ENCODE measurements at places on chromosomes 4 and X.

DNA sequence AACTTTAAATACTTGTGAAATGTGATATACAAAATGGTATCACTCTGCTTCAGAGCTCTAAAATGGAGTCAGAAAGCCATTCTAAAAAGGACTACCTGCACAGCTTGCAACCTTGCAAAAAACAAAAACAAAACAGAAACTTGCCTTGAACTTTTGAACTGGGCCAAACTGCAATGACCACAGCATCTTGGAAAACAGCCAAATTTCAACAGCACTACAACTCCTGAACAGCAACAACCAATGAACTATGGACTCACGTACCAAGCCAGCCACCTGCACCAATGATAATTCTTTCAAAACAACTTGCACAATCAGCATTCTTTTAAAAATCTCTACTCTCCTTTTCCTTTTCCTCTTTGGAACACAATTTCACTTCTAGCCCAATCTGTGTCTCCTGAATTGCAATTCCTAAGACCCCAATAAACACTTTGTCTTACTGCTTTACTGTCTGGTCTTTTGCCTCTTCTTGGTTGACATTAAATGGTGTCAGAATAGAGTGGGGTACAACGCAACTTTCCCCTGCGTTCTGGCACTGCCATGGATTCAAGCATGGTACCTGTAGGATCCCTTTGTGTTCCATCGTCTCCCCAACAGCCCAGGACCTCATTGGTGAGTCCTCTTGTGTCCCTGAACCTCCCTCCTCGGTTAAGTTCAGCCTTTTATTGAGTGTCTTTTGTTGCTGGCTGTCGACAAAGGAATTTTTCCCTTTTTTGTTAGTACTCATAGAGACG, 35.7 kb upstream of the FMR1 start:
- no peak for DNase-seq

GRCh38 chrX:40146262-40147125, 48.7 kb upstream of the BCOR start:
- DNase-seq: no peak

DNA sequence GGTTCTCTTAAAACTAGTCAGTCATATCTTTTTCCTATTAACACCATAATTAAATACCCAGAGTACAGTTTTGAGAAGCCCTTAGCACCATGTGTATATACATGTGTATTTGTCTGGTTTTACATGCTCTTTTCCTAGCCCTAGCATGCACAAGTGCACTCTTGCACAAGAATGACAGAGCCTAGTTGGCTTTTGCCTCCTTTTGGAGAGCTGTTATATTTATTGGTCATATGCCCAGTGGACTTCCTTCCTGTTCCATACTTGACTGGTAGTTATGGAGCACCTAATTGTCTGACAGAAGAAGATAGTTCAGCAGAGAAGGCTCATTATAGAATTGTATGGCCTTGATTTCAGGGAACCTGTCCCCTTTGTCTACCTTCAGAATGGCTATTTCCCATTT, 155.6 kb downstream of the ARX start:
- no peak for DNase-seq

DNA sequence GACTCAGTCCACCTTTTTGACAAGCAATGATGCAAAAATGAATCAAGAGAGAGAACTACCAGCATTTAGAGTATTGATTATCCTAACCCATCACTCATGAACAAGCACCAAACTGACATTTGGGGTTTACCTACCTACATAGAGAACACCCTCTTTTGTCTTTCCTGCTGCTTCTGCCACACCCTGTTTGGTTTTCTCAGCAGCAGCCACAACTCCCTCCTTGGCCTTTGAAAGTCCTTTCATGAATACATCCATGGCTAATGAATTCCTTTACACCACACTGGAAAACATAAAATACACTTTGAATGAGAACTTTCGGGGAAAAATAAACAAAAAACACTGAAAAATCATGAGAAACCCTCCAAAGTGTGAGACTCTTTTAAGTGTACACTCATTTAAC, 1.5 kb downstream of the SNCA start:
- no peak for DNase-seq

DNA sequence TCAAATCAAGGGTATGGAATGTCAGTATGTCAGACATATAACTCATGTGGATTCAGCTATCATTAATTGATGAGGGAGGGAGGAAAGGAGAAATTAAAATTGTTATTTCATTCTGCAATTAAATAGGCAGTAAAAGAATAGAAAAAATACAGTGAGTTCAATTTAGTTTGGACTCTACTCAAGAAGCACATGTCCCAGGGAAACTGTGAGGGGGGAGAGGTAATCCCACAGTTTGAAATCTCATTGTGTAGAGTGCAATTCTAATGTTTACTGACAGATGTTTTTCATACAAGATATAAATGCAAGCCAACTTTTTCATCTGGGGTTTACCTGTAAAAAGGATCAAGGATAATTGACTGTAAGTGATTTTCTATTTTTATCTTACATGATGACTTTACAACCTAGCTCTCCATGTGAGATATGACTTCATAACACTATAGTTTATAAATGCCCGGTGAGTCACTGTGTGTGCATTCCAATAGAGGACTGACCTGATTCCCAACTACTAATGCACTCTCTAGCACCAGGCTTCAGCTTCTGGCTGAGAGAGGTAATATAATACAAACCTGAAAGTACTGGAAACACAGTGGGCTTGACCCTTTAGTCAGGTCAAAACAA, 35.2 kb upstream of the SCD5 start:
- no peak for DNase-seq

DNA sequence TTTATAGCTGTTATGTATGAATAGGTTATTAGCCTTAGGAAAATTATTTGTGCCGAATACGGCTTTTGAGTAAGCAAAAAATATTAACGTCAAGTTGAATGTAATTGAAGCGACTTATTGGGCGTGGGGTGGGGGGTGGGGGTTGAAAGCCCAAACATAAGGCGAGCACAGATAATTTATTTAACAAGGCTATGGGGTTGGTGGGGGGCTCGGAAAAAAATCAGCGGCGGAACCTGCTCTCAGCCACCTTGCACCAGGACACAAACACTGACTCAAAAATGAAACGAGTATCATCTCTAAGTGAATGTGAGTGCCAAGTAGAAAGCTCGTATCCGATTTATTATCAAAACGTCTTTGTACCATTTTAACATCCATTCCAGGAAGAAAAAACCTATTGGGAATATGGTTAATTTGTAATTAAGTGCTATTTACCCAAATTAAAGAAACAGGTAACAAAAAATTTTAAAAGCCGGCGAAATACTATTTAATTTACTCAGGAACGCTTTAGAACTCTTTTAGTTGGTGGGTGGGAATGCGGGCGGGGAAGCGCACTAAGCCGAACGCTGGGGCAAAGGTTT, 902 bp upstream of the LARP1B start:
- no peak for DNase-seq

- no peak for DNase-seq
These were observed 97.1 kb downstream of the ENOX2 start for GRCh38 chrX:130805903-130806302.

DNA sequence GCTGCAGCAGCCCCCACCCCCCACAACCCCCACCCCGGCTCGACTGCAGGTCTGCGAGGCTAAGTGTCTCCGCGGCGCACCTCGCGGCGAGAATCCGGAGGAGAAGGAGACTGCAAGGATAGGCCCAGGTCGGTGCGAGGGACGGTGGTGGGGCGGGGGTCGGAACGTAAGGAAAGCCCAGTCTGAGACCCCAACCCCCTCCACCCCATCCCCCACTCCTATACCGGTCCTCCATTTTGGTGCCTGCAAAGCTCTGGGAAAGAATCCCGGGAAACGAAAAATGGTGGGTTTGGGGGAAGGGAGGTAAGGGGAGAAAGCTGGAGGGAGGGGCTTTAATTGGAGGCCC, 614 bp downstream of the BEX3 start:
- no peak for DNase-seq

GRCh38 chrX:20227116-20227515, 39.6 kb downstream of the RPS6KA3 start:
- no peak for DNase-seq

DNA sequence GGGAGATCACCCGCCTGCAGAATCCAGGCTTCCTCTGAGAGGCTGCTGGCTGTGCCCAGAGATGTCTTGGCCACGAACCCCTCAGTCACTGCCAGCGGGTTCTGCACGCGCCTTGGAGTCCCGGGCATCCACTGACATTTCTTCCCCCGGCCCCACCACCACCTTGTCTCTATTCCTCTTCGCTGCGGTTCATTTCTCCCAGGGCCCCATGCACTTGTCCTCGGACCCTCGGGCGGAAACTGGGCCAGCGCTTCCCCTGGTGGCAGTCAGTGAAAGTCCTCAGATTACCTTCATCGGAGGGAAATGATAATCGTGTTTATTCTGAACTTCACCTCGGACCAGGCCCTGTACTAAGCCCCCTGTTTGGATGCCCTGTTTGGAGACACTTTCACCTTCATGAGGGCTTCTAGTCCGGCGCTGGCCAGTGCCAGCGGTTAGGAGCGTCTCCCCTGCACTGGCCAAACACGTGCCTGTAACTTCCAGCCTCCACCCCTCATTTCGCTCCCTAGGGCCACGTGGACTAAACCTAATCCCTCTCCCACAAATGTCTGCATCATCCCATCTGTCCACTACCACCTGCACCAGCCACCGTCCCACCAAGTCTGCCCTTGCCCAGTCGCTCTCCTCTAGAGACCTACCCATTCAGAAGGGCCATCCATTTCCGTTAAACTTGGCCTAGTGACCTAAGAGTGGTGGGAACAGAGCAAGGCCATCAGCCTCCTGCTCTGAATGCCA, 82.0 kb downstream of the DCTD start:
- no peak for DNase-seq

- DNase-seq: no peak
These were observed 86.0 kb downstream of the PARM1 start for GRCh38 chr4:75018811-75019479.

- DNase-seq: no peak
These were observed 49.9 kb downstream of the TBC1D9 start for GRCh38 chr4:140706276-140706625.

GRCh38 chrX:103554687-103555424, 30.5 kb upstream of the TCEAL4 start:
- DNase-seq: peak; percentile 45

DNA sequence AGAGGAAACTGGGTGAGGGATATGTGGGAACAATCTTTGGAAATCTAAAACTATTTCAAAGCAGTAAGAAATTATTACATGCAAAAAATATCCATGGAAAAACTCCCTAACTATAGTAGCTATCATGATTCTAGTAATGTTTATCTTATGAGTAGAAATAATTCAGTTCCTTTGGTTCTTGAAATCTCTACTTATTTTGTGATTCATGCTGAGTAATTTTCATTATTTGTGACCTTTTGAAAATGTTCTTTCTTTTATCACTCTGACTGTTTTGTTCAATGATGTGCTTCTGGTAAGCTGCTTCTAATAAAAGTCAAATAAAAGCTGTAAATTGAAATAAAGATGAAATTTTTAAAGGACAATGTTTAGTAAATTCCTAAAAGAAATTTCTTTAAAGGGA, 40.4 kb upstream of the MAGEB10 start:
- no peak for DNase-seq

GRCh38 chrX:38109042-38109898, 102.9 kb downstream of the SYTL5 start:
- DNase-seq: no peak

DNA sequence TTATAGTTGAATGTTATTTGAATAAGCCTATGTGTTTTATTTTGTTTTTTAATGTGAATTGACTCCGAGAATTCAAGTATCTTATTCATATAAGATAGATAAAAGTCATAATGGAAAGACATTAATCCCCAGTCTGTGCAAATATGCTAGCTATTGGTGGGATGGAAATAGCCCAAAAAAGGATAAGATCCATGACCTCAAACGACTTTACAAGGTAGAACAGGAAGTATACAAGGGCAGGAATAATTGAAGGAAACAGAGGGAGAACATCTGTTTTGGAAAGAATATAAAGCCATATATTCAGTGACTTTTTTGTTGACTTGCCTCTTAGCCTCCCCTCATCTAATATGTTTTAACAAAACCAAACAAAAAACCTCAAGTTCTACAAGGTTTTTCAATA, 9.0 kb downstream of the ABCE1 start:
- no peak for DNase-seq

- no peak for DNase-seq
These were observed 1.6 kb downstream of the CASK start for GRCh38 chrX:41921492-41922430.

DNA sequence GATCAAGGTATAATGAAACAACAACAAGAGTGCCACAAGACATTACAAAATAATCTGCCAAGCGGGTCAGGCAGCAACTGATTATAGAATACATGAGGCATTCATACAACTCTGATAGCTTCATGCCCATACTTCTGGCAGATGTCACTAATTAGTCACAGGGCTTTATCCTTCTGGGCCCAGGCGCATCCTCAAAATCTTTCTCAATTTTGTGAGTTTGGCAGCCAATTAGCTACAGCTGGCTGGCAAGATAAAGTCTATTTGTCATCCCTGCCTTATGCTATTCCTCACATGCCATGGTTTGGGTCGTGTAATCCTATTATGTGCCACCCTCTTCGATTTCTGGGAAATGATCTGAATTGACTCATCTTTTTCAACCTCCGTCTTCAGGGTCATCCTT, 254.3 kb downstream of the PACRGL start:
- no peak for DNase-seq

- DNase-seq: no peak
These were observed 28.3 kb downstream of the RASL11B start for GRCh38 chr4:52890521-52890791.

DNA sequence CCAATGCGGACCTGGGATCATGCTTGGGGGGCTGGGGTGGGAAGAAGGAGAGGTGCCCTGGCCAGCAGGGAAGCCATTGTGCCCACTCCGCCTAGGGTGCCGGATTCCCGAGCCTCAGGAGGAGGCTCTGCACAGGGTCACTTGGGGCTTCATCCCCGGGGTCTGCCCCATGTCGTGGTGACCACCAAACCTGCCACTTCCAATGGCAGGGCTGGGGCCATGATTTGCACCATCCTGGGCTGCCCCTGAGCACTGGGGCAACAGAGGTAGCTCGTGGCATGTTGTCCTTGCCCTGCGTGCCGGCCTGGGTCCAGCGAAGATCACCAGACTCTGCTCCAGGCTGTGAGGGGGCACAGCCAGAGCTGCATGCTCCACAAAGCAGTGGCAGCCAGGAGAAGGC, 71.4 kb upstream of the DCAF12L2 start:
- DNase-seq: no peak

DNA sequence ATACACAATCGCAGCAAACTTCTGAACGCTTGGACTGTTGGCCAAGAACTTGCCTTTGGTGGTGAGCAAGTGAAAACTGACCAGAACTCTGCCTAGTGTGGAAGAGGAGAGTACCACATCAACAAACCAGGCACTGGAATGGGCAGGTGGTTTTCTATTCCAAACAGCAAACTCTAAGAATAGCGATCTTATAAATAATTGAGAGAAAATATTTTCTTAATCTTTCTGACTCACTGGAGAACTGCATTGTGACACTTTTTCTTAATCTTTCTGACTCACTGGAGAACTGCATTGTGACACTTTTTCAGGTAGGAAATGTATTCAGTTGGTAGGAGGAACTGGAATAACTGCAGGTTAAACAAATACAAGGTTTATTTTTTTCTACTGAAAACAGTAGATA, 57.0 kb upstream of the SORBS2 start:
- DNase-seq: no peak

Data from activated T-cell treated with anti-CD3 and anti-CD28 coated beads for 48 hours (primary cell).